ENCODE measurements at places on chromosomes 4 and X. TPM values are rescaled to one million over a fixed set of nuclear protein-coding genes. Genes with fewer than 3 reads are reported as not detected.

DNA sequence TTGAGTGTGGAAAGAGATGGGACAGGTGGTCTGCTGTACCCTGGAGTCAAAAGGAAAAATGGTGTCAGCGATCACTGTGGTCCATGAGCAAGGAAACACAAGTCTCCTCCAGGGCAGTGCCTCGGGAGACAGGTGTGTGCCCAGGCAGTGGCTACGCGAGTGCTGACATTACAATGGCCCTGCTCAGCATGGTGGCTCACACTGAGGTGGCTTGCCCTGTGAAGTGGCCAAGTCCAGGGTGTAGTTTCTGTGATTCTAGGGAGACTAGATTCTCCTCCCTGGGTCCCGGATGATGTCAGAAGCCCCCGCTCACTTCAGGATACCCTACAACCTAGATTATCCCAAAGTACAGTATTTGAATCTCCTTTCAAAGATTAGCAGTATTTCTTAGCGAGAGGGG is 44.8 kb upstream of the TMEM150C start:
- DNase-seq, result no peak

DNA sequence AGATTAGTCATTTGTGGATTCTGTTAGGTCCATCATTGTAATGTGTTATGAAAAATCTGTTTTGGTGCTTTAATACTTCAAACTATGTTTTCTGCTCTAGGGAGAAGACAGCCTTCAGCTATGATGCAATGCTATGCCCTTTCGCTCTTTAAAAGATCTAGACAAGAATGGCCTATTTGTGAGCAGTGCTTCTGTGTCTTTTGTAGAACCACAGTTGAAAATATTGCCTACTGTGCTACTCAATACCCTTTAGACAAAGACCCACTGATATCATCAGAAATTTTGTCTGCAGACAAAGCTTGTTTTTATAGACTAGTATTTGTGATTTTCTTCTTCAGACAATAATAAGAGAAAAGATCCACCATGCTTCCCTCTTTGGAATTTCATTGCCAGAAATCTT is 44.6 kb upstream of the SLITRK2 start:
- DNase-seq, result no peak

NAP1L2 gene
- 2.2 TPM for total RNA-seq

TTC29 gene
- not detected for total RNA-seq

COL4A5 gene
- total RNA-seq, result not detected
